ENCODE measurements at places on chromosomes 2 and 18.

GRCh38 chr2:45748239-45748638, 96.8 kb downstream of the PRKCE start:
- no peak for DNase-seq

DNA sequence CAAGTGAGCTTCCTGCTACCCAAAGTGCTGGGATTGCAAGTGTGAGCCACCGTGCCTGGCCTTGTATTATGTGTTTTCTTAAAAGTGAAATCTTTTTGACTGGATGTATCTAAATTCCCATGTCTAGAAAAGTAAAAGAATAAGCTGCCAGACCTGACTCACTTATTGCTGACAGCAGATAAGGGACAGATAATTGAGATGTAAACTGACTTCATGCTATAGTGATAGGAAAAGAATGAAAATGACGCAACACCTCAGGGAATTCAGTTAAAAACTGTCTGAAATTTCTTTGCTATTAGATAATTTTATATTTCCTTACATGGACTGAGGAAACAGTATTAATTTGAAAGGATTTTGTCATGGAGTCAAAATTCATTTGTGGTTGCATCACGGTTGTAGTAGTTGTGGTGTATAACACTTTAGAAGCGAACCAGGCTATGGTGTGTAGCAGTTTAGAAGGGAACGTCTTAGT, 19.4 kb downstream of the TTC27 start:
- peak; percentile 92 for DNase-seq

DNA sequence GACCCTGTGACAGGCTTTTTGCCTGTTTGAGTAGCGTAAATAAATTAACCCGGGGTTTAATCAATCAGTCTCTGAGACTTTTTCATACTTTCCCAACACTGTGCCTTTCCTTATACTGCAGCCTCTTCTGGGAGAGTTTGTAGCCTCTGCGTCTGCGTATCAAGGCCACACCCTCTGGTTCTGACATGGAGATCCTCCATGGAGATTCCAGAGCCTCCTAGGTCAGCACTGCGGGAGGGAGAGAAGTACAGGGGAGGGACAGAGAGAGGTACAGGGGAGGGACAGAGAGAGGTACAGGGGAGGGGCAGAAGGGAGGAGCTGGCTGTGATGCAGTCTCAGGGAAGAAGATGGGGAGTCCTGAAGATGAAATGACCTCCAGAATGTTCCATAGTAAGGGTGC, 166.0 kb downstream of the ARL4C start:
- no peak for DNase-seq

GRCh38 chr2:160687629-160688028, 194.0 kb upstream of the RBMS1 start:
- no peak for DNase-seq

DNA sequence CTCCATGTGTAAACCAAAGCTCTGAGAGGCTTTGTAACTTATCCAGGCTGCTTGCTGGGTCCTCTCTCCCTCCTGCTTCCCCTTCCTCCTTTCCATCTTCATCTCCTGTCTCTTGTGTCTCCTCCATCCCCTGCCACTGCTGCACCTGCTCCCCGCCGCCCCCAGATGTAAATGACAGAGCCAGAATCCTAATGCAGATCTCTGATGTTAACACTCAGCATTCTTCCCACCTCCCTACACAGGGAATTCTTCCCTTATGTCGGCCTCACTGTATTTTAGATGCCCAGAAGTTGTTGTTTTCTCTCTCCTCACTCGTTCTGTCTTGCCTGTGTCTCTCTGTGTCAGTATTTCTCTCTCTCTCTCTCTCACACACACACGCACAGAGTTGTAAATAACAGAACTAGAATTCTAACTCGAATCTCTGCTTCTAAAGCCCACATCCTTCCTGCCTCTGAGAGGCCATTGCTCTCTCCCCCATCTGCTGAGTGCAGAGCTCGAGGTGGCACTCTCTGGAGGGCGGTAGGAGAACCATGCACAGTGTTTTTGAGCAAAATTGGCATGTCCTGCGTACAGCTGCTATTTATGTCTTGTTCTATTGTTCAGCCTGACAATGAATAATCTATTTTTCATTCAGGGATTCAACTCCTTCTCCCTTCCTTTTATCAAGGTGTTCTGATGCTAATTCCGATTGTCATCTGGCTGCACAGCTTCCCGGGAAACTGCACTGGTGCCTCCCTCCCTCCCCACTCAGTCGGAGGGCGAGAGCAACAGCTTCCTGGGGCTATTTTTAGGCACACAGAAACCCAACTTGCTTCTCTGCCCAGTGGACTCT, 219.9 kb downstream of the SH3RF3 start:
- DNase-seq: no peak

Measured in NCI-H226 (cell line).